NCI-H2081 treated with DMSO at 0.1 percent for 48 hours (cell line): ENCODE measurements at places on chromosomes 1 and 21.

DNA sequence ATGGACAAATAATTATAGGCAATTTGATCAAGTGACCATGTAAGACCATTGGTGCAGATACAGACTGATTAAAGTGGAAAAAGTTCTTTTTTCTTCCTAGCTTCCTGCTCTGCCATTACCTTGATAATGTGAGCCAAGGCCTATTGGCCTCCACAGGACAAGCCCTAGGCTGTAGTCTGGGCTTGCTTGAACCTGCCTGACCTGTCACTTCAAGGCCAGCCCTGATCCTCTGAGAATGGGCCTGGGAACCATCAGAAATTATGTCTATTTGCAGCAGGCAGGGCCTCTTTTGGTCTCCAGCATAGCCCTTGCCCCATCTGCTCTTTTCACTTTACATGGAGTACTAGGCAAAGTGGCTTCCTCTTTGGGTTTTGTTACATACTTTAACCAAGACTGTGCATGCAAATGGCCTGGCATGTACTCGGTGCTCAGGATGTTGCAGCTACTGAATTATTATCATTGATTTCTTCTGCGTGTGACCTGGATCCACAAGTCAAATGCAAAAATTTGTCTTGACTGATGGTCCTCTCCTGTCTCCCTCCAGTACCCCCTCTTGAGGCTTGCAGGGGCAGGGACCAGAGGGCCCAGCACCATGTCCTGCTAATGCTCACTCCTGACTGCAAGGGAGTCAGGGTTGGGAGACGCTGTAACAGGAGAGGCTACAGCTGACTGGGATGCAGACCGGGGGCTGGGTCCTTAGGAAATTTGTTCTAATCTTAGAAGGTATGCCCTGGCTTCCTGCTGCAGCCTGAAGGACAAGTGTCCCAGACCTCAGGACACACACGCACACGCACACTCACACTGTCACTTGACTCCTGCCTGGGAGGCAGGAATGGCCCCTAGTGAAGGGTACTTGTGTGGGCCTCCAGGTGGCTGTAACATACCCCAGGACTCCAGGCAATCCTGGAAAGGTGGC is 39.4 kb downstream of the RCSD1 start:
- DNase-seq: no peak

- DNase-seq: no peak
Observed at GRCh38 chr1:5576011-5576672, 416.1 kb downstream of the NPHP4 start.

- no peak for DNase-seq
Observed at GRCh38 chr1:198771563-198772153, 132.8 kb downstream of the PTPRC start.

GRCh38 chr1:204988196-204988595 is 54.8 kb upstream of the CNTN2 start:
- DNase-seq: no peak

- no peak for DNase-seq
Observed at GRCh38 chr21:44421901-44422840, 33.1 kb upstream of the LRRC3 start.

DNA sequence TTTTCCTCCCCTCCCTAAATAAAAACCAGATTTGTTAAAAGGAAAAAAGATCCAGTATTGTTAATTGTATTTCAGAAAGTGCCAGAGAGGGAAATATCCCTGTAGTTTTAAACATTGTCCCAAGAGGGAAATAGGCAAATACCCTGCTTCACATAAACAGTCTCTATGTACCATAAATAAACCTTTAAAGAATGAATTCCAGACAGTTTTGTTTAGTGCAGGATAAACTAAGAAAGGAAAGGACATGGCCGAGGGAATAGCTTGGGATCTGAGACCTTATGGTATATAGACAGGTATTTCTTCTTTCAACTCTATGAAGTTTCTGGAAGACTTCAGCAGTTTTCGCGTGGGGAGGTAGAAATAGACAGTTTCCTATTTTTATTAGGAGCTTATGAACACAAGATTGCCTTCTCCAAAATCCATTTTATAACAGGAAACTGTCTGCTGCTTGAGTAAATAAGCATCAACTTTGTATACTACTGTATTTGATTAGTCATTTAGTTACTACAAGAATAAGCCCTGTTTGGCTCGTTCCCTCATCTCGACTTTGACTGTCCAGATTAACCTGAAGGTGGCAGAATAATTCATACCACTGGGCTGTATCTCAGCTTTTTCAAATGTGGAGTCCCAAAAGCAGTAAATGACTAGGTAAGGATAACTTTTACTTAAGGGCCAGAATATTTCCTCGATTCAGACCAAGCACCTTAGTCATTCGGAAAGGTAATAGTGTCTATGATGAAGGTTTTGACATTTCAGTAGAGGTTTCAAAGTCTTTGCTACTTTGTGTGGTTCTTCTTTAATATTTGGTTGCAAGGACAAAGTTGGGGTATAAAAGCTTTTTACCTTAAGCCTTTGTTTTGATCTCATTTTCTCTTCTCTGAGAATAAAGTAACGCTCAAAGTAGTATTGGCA is 177.5 kb downstream of the VPS13D start:
- no peak for DNase-seq

DNA sequence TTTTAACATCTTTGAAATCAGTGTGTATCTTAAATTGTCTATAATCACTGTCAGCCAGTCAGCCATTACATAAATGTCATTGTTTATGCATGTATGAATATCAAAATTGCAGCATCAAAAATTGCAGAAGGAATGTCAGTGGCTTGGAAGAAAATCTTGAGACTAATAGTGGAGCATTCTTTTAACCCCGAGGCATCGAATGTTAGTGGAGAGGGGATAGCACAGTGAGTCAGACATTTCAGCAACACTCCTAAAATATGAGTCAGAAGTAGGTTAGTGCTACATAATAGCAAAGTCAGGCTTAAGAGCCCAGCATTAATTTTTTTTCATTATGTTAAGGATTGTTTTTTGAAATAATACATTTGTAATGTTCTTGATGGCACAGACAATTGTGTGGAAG is 45.5 kb downstream of the SNRPE start:
- no peak for DNase-seq

- no peak for DNase-seq
Observed at GRCh38 chr21:34881839-34882371, 167.2 kb downstream of the RUNX1 start.

DNA sequence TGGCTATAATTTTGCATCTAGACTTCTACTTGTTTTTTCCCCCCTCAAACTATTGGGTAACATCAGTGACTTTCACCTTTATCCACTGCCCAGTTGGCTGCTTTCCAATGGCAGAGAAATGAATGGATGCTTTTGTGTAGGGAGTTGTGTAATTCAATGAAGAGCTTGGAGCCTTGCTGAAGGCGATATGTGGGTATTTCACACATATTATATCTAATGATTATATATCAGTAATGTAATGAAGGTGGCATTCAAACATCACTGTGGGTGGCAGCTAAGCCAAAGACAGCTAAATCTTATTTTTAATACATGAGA is 81.2 kb downstream of the TGFB2 start:
- DNase-seq: no peak

- no peak for DNase-seq
Observed at GRCh38 chr1:198849093-198849492, 210.3 kb downstream of the PTPRC start.

GRCh38 chr1:58717979-58718378 is 18.1 kb upstream of the MYSM1 start:
- no peak for DNase-seq

DNA sequence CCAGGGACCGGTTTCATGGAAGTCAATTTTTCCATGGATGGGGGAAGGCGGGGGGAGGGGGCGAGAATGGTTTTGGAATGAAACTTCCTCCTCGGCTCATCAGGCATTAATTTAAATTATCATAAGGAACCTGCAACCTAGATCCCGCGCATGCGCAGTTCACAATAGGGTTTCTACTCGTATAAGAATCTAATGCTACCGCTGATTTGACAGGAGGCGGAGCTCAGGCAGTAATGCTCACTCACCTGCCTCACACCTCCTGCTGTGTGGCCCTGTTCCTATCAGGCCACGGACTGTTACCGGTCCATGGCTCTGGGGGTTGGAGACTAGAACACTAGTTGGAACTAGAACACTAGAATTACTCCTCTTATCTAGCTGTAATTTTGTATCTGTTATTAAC is 38.0 kb downstream of the PRRX1 start:
- DNase-seq: no peak

- DNase-seq: no peak
Observed at GRCh38 chr1:26066160-26066559, 1.3 kb downstream of the TRIM63 start.

DNA sequence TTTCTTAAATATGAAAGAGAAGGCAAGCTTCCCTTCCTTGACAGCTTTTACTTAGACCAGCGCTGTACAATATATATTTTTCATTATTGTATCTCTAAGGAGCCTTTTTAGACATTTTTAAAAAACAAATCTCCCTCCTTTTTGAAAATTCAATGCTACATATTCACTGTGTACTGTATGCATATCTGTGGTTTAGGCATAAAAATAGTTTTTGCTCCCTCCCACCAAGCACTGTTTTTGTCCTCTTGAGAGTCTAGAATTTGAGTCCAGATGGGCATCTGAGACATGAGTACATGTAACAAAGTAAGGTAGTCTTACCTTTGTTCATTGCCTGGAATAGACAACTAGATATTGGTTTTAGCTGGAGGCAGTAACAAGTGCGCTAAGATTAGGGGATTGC is 488.5 kb upstream of the RUNX1 start:
- DNase-seq: no peak

DNA sequence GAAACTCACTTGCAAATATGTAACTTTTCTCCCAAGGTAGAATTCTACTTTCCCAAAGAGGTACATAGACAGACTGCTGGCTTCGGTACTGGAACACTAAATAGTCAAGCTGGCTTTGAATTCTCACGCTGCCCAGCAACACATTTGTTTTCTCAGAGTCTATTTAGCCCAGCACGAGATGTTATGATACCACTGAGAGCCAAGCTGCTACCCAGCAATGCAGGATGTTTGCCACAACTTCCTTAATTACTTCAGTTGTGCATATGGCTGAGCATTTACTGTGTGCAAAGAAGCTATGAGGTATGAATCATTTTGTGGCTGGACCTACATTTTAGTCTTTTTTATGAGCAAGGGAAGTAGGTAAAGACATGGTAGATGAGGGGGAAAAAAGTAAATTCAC is 793.2 kb downstream of the PLA2G4A start:
- peak; percentile 77 for DNase-seq

DNA sequence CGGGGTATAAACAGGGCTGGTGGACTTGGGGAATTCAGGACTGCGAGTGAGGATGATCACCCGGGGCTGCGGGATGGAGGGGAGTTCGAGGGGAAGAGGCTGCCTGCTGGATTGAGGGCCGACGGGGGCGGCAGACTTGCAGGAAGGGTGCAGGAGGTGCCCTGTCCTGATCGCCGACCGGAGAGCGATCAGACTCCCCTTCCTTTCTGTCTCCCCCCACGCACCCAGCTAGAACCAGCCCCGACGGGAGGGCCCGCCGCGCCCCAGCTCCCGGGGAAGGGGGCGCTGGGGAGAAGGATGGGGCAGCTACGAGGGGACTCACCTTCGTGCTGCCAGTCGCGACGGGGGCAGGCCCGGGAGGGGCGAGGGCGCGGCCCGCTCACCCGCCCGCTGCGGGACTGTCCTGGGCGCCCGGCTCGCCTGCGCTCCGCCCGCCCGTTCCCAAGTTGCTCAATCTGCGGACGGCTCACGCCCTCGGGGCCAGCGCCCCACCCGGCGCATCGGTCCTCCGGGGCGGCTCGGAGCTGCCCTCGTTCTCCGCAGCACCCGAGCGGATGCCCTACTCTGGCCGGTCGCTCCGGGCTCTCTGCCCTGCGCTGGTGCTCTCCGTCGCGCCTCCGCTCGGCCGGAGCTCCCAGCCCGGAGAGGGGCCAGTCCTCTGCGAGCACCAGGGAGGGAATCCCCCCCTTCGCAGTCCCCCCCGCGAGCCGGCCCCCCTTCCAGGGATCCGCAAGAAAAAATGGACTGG is at the start of gene RSPO1:
Gene RSPO1, minus strand, starts transcription at position 649 of the 748 bp plus-strand sequence. CDS start 5,231 bp downstream, outside the sequence.
- no peak for DNase-seq

DNA sequence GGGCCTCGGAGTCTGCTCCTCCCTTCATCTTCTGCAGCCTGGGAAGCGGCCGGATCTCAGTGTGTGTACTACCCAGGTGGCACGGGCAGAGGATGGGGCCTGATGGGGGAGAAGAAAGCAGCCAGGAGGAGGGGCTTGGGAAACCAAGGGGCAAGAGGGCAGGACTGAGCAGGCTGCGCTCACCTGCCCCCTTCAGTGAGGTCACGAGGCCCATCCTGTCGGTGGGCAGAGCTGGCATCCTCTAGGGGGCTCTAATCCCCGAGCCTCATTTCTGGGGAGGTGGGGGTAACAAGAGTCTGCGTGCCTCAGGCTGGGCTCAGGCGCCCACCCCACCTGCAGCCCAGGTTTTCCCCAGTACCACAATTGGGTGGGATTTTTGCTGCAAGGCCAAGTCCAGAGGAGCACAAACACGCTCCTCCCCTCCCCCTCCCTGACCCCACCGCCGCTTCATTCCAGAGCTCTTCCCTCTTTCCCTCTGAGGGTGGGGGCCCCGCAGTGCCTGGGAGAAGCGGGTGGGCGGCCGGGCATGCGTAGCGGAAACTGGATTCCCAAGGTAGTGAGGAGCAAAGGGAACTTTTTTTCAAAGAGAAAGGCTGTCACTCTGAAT is 1.8 kb upstream of the WNT3A start:
- DNase-seq: no peak

DNA sequence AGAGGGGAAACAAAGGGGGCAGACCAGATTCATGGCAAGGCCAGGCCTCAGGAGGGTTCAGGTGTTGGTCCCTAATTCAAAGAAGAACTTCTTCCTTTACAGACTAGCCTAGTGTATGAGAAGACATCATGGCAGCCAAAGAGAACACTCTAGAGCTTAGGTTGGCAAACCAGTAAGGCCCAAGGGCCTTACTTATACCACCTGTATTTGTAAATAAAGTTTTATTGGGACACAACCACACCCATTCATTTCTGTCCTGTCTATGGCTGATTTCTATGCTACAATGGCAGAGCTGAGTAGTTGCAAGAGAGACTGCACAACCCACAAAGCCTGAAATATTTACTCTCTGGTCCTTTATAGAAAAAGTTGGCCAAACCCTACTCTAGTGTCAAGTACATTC is 42.3 kb downstream of the SSBP3 start:
- DNase-seq: no peak

GRCh38 chr1:79777481-79778219 is 771.1 kb upstream of the ADGRL4 start:
- no peak for DNase-seq

GRCh38 chr1:233664253-233664652 is 50.3 kb downstream of the KCNK1 start:
- no peak for DNase-seq

DNA sequence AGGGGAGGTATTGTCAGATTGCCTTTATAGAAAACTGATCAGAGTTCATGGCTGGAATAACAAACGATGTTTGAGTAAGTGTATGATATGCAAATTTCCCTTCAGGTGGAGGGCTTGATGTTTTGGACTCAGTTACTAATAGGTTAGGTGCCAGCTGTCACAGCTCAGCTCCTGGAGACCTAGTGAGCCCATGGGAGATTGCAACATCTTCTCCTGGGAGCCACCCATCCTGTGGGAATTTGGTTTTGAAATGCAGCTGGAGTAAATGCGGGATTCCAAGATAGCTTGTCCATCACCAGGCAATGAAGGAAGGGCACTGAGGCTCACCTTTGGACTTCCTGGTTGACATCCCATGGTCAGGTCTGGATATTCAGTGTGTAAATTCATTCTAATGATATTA is 211.4 kb upstream of the NRIP1 start:
- no peak for DNase-seq
